Activated naive CD4-positive, alpha-beta T cell treated with anti-CD3 and anti-CD28 coated beads for 36 hours (primary cell): ENCODE measurements at places on chromosomes 6 and 20. TPM values are rescaled to one million over a fixed set of nuclear protein-coding genes. Genes with fewer than 3 reads are reported as not detected.

Gene NCOA5
- 4.4 TPM for total RNA-seq

Gene CYP39A1
- total RNA-seq: not detected

Gene PSORS1C1
- 0.29 TPM for total RNA-seq

Gene EEF1A2
- total RNA-seq: not detected

Gene NDUFAF5
- total RNA-seq: 28.1 TPM

Gene CDC25B
- total RNA-seq: 94.8 TPM
